ENCODE measurements at places on chromosomes 3 and 15. TPM values are rescaled to one million over a fixed set of nuclear protein-coding genes. Genes with fewer than 3 reads are reported as not detected.
A peak's percentile ranks its signal among the peaks of the same experiment; 100 is the strongest.

CASR gene
- total RNA-seq, result not detected

AGTR1 gene
- 2.2 TPM for total RNA-seq

GNB5 gene
- total RNA-seq, result 13.8 TPM

- DNase-seq, result no peak
These were observed 3.0 kb downstream of the CXCR6 start for GRCh38 chr3:45946307-45946706.

- peak; percentile 83 for DNase-seq
These were observed 441.3 kb downstream of the MAGI1 start for GRCh38 chr3:65597226-65597951.

Data from tongue (tissue), 3 donors.